ENCODE measurements at places on chromosomes 2 and 18.
A peak's percentile ranks its signal among the peaks of the same experiment; 100 is the strongest.

DNA sequence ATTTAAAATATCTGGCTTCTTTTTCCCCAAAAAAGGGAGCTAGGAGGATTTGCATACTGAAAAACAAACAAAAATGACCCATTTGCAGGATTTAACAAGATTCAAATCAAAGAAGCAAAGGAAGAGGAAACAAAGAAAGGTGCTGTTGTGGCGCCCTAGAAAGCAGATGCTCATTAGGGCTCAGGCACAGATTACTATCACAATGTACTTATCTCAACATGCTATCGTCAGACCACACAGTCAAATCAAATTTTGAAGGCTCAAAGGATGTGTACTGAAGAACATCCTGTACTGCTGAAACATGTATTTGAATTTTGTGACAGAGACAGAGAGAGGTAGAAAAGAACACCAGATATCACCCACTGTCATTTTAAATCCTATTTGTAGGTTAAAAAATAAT is 10.9 kb downstream of the RBMS1 start:
- DNase-seq, result no peak

GRCh38 chr2:193824474-193824873 is 1629.7 kb upstream of the TMEFF2 start:
- no peak for DNase-seq

DNA sequence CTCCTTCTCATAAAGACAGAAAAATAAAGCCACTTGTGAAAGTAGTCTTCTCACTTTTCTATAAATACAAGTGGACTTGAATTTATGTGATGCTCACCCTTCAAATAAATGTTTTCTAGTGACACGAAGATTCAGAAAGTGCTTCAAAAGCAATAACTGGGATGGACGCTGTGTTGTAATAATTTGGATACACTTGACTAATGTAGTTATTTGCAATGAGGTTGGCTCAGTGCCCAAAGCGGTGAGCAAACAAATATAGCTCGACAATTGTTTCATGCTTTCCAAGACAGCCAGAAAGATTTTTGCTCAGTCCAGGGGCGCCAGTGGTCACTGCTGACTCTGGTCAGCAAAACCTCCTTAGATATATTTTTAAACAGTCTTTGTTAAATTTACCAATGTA is 278.6 kb upstream of the KLHL14 start:
- DNase-seq, result no peak

DNA sequence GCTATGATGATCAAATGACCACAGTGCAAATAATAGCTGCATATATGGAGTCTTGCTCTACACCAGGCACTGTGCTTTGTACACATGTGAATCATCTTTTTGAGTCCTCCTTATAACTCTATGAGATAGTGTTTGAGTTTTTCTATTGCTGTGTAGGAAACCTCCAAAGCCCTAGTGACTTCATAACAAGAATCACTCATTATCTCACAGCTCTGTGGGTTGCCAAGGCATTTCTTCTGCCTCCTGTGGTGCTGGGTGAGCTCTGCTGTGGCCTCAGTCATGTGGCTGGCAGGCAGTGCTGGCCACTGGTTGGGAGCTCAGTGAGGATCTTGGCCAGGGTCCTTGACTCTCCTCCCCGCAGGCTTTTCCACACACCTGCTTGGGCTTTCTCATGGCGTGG is 153.4 kb downstream of the CAPN13 start:
- DNase-seq, result no peak

DNA sequence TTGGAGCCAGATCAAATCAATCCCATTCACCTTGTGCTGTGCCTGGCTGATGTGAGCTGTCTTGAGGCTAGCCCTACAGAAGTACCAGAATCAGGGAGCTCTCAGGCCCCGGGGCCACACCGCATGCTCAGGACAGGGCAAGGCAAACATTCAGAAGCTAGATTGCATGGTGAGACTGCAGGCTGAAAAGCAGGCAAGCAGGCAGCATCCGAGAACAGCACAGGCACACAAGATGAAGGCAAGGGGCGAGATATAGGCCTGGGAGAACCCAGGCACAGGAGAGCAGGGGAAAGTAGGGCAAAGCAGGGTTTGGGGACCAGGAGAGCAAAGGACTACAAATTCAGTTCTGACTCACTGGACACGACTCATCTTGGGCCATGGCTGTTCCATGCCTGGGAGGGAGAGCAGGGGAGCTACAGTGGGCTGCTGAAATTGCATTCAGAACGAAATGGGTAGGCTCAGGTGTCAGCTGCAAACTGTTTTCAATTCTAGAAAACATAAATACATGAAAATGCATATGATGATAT is 59.6 kb downstream of the GALNT14 start:
- no peak for DNase-seq

GRCh38 chr2:39696101-39696553 is 30.4 kb downstream of the TMEM178A start:
- DNase-seq, result no peak

- no peak for DNase-seq
Observed at GRCh38 chr2:231058761-231059550, 2.3 kb downstream of the PSMD1 start.

GRCh38 chr2:66437691-66438497 is 3.0 kb downstream of the MEIS1 start:
- DNase-seq, result no peak

- no peak for DNase-seq
Observed at GRCh38 chr2:98569197-98569793, 39.0 kb downstream of the COA5 start.

GRCh38 chr2:239583879-239584859 is 183.3 kb upstream of the HDAC4 start:
- DNase-seq, result no peak

- DNase-seq, result peak; percentile 8
Observed at GRCh38 chr2:100178085-100178788, 35.8 kb upstream of the AFF3 start.

GRCh38 chr2:209870067-209870466 is 98.4 kb downstream of the UNC80 start:
- no peak for DNase-seq

- DNase-seq, result no peak
Observed at GRCh38 chr18:37564711-37565100, 892 bp downstream of the CELF4 start.

DNA sequence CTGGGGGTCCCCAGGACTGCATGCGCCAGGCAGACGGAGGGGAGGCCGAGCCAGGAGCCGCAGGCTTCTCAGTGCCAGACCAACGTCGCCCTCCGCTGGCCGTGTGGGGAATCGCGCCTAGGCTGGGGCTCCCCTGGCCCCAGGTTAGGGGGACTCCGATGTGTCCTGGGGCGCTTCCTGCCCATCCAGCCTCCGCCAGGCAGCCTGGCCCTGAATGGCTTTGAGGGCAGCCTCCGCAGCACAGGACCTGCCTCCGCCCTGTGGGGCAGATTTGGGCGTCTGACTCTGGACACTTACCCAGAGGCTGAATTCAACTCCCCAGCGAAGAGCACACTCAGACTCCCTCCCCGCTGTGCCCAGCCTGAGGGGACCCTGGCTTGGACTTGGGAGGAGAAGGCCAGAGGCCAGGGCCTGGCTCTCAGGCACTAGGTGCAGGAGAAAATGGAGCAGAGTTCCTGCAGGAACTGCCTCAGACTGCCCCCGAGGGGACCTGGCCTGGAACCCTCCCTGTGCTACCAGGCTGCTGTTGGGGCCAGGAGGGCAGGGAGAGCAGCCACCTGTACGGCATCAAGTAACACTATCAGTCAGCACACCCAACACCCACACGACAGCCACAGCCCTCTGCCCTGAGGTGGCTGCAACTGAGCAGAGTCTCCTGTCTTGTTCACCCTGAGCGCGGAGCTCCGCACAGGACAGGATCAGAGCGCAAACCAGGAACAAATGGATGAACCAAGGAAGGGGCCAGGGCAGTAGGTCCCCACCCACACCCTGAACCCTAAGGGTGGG is 597 bp upstream of the TEKT4 start:
- no peak for DNase-seq

GRCh38 chr2:212814941-212815340 is 276.3 kb upstream of the ERBB4 start:
- DNase-seq, result no peak

DNA sequence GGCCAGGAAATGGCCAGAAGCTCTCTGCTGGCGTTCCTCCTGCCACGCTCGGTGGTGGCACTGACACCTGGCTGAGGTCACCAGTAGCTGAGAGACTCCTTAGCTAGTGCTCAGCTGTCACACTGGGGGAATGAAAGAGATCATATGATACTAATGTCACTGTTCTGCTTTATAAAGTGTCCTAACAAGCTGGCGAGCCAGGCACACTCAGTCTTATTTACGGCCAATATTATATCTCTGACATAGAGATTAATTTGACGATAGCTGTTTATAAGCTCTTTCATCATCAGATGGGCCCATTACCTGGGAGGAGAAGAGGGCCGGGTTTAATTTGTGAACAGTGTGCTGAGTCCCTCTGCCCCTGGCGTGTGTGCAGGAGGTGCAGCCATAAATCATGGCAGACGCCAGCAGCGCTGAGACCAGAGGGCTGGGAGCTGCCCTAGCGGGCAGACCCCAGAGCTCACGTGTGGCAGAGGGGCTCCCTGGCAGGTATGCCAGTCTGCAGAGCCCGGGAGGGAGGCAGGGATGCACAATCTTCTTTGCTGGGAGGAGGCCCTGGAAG is 246.5 kb downstream of the HAUS1 start:
- DNase-seq, result no peak

DNA sequence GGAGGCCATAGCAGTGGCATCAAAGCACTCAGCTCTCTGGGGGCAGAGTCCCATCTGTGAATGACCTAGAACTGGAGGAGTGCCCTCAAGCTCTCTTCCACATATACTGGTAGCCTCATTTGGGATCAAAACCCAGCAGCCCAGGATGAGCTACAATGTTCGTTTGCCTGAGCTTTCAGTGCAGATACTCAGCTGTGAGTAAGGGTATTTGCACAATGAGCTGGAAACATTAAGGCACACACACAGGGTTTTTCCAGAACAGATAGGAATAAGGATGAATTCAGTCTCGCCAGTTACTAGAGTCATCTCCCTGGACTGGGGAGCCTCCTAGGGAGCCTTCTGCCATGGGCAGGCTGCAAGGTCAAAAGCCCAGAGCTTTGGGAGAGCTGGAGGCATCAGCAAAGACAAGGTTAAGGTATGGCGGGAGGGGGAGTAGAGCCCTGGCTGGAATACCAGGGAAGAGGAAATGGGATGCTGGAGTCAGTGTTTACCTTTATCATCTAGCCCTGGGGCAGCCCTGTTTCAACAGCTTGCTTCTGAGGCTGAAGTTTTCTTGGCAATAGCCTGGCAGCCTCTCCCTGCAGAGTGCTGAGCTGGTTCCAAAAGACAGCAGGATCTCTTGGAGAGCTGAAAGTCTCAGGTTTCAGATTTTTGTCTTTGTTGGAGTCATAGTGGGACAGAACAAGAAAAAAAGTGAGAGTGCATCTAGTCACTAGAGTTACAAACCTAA is 187.7 kb downstream of the LOXHD1 start:
- no peak for DNase-seq

GRCh38 chr2:26080356-26080755 is 46.5 kb downstream of the RAB10 start:
- DNase-seq, result no peak

GRCh38 chr2:96913398-96914202 is 43.7 kb upstream of the SEMA4C start:
- no peak for DNase-seq

DNA sequence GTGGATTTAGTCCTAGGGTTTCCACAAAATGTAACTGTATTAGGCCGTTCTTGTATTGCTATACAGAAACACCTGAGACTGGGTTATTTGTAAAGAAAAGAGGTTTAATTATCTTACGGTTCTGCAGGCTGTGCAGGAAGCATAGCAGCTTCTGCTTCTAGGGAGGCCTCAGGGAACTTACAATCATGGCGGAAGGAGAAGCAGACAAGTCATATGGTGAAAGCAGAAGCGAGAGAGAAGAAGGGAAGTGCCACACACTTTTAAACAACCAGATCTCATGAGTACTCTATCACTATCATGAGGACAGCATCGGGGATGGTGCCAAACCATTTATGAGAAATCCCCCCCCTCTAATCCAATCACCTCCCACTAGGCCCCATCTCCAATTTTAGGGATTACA is 9.5 kb upstream of the CCDC68 start:
- no peak for DNase-seq

- DNase-seq, result no peak
Observed at GRCh38 chr18:6406075-6406909, 8.4 kb downstream of the L3MBTL4 start.

DNA sequence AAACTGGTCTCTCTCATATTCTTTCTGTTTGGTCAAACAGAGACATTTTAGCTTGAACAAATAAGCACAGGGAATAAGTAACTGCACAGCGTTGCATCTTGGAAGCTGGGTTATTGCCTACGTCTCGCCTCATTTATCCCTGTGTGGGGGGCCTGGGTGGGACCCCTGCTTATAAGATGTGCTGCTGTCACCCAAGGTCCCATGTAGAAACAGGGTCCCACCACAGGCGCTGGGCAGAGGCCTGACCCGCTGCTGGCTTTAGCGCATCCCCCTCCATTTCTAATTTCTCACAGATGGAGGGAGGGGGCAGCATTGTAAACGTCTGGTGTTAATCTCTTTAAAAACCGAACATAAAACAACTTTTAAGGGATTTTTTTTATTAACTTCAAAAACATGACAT is 207.8 kb downstream of the HDAC4 start:
- DNase-seq, result no peak

DNA sequence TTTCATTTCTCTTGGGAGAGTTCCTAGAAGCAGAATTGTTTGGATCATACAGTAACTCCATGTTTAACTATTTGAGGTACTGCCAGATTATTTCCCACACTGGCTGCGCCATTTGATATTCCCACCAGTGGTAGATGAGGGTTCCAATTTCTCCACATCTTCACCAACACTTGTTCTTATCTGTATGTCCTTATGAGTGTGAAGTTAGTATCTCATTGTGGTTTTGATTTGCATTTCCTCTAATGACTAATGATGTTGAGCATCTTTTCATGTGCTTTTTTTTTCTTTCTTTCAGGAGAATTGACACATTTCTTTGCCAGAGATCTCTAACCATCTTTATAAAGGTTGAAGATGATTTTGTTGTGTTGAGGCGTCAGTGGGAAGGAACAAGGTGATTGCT is 4.1 kb upstream of the MGAT5 start:
- no peak for DNase-seq

- DNase-seq, result no peak
Observed at GRCh38 chr2:165582409-165582808, 112.9 kb downstream of the CSRNP3 start.

- no peak for DNase-seq
Observed at GRCh38 chr2:204479557-204479956, 65.7 kb upstream of the PARD3B start.

DNA sequence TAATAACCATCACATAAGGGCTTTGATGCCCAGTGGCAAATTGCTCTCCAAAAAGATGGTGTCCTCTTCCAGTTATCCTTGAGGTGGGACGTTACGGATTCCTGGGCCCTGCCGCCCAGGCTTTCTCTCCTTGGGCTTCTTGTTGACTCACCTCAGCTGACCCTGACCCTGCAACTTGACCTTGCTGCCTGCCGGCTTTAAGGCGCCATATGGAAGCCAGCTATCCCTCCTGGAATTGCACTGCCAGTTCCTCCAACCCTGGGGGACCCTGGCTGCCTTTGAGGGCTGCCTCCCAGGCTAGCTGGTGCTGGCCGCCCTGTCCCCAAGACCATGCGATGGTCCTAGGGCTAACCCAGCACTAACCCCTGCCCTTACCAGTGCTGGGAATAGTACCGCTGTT is 28.3 kb upstream of the B3GNT7 start:
- DNase-seq, result no peak

GRCh38 chr2:180463608-180464007 is 456.5 kb upstream of the CWC22 start:
- no peak for DNase-seq
